Activated T-cell treated with anti-CD3 and anti-CD28 coated beads for 48 hours (primary cell): ENCODE measurements at places on chromosomes 2 and 18.

DNA sequence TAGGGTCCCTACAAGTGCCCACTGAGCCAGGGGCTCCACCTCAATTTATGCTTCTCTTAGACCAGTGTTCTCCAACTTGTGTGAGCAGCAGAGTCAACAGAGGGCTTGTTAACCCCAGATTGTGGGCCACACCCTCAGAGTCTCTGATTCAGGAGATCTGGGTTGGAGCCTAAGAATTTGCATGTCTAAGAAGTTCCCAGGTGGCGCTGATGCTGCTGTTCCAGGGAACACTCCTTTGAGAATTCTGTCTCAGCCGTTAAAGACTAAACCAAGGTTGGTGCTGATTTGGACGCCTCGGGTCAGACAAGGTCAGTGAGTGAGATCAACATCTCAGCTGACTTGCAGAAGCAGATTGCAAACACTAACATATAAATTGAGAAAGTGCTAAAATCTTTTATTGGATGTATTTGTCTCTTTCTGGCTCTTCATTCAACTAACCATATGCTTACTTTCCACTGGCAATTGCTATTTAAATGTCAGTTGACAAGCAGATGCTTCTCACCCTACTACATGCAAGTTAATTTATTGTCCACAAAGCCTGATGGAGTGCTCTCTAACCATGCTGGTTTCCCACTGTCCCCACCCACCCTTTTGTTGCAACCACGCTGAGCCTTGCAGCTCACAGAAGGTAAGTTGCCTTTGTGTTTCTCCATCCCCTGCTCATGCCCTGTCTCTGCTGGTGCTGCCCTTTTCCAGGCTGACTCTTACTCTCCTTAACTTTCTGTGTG, 31.5 kb downstream of the LYPD1 start:
- DNase-seq: no peak

GRCh38 chr2:122660786-122661634, 905.6 kb downstream of the TSN start:
- DNase-seq: no peak

DNA sequence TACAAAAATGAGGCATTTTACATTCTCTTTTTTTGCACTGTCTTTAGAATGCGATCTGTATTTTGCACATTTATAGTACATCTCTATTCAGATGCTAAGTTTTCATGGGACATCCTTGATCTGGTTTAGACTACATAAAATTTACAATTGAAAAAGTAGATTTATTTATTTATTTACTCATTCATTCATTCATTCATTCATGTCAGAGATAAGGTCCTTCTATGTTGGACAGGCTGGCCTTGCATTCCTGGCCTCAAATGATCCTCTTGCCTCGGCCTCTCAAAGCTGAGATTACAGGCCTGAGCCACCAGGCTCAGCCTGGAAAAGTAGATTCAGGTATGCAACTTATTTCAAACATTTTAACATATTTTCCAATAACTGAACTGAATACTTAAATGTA, 16.0 kb upstream of the DCTN1 start:
- no peak for DNase-seq

- DNase-seq: no peak
Observed at GRCh38 chr2:6423944-6424343, 441.8 kb downstream of the CMPK2 start.

- DNase-seq: no peak
Observed at GRCh38 chr2:21727101-21727500, 603.3 kb downstream of the TDRD15 start.
